ENCODE measurements at places on chromosomes 7 and 10.

- DNase-seq, result no peak
Observed at GRCh38 chr7:67542916-67543315, 546.3 kb downstream of the TYW1 start.

- no peak for DNase-seq
Observed at GRCh38 chr10:34420795-34421194, 394.3 kb downstream of the PARD3 start.

- no peak for DNase-seq
Observed at GRCh38 chr10:70593513-70593890, 9.0 kb downstream of the PRF1 start.

- no peak for DNase-seq
Observed at GRCh38 chr10:91864744-91865143, 44.5 kb downstream of the FGFBP3 start.

DNA sequence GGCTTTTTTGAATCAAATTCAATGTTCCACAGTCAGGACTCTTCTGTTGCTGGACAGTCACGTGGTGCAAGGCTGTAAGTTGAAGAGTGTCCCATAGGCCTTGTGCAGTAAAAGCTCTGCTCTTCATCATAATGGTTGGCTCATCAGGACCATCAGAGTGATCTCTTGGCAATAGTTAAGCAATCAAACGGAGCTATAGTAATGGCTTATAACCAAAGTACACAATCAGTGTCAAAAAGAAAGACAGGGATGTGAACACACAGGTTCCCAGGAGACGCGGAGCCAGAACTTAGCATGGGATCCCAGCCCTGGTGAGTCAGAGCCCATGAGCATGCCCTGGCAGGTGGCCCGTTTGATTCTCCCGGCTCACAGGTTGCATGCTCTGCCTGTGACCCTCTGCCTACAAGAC, 10.8 kb upstream of the GPNMB start:
- DNase-seq, result no peak

DNA sequence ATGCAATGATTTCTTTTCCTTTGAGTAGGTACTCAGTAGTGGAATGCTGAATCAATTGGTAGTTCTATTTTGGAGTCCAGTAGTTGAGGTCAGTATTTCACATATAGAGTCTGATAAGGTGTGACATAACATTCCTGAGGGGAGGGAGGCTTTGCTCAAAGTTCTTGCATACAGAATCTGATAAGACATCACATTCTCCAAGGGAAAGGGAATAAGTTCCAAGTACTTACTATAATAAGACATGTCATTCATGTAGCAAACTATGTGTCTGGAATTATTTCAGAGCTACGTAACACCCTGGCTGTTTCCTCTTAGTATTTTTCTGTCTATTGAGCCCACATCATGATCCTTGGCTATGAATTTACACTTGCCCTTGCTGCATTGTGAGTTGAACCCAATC, 74.3 kb upstream of the POM121L12 start:
- DNase-seq, result no peak

GRCh38 chr10:4453276-4453675, 372.7 kb upstream of the AKR1E2 start:
- DNase-seq, result no peak

- DNase-seq, result no peak
Observed at GRCh38 chr10:79552143-79552542, 8.1 kb downstream of the SFTPA2 start.

DNA sequence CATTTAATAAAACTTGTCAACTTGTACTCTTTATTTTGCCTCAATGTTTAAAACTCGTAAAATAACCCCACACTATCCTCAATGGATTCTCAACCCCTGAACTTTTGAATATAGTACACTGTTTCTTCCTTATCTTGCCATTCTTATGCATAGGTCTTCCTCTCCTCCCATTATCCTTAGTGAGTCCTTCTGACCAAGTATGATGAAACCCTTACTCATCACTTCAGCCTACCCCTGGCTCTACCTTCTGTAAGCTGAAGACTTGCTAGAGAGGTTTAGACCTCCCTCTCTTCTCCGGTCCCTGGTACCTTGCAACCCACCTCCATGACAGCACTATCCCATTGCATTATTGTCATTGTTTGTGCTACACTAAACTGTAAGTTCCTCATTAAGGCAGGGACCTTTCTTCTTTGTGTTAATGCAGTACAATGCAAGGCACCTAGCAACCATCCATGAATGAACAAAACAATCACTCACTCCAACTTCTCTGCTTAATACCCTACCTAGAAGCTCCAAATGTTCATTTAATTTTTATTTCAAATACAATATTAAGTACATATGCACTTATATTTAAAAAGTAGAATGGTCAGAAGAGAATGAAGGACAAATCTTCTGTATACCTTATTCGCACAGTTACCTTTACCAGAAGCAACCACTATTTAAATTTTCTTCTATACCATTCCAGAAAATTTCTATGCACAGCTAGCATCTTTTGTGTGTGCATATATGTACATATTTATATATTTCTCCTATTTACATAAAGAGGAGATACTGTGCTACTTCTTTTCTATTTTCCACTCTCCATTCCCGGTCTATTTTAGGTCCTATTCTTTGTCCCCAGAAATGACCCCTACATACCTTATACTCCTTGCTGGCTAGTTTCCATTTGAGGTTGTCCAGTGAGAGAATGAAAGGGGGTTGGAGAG, 77.5 kb downstream of the SLC16A9 start:
- no peak for DNase-seq

DNA sequence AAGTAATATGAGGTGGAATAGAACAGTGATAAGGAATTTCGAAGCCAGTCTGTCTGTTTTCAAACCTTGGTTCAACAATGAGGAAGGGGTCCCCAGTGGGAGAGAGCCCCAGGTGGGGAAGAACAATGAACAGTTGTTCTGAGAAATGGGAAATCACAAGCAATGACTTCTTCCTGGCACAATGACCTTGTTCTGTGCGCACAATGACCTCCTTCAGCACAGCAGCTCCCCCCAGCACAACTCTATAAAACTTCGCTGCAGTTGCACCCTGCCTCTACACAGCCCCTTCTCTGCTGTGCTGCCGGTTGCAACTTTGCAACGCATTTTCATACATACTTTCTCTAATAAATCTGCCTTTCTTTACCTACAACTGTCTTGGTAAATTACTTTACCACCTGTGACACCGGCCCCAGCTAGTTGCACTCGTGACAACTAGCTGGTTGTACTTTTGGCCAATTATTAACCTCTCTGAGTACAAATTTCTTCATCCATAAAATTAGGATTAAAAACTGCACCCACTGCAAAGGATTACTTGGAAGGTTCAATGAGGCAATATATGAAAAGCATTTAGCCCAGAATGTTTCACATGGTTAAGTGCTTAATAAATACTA, 40.5 kb downstream of the ASB4 start:
- DNase-seq, result no peak

DNA sequence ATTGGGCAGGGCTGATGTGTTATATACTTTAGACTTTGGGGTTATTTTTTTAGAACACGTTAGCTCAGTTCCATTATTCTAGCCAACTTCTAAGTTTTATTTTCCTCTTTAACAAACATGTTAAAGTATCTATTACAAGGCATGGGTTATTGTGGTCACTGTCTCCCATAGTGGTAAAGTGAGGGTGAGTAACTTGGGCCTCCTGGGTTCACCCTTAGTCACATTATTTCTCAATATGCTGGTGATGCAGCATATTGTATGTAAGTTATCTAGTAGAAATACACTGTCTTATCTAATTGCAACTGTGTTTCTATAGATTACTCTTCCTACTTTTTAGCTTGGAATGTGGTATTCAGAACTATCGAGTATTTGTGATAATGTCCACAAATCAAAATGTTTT, 65.9 kb downstream of the BBS9 start:
- DNase-seq, result no peak

DNA sequence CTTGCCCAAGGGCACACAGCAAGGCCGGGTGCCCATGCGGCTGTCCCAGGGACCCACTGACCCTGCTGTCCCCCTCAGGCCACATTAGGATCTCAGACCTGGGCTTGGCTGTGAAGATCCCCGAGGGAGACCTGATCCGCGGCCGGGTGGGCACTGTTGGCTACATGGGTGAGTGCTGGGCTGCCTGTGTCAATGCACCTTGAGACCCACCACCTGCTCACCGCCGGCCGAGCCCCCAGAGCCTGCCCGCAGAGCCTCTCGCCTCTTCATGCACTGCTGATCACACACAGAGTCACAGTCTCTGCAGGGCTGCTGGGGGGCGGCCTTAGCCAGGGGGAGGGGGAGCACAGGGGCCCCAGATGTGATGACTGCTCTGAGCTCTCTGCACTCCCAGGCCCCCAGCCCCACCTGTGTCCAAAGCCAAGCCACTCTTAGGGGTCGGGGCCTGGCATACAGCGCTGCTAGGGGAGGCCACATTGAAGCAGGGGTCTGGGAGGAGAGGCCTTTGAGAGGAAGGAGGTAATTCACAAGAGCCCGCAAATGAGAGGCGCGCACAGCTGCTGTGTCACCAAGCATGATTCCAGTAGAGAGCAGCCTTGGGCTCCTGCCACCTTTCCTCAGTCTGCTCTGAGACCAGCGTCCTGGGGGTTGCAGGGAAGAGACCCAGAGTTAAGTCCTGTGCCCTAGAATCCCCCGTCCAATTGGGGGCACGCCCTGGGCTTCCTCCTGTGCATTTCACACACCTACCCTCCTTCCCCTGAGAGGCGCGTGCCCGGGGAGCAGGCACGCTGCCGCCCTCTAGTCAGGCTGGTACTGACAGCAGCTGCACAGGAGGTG, 100.4 kb downstream of the RGS10 start:
- peak; percentile 53 for DNase-seq

DNA sequence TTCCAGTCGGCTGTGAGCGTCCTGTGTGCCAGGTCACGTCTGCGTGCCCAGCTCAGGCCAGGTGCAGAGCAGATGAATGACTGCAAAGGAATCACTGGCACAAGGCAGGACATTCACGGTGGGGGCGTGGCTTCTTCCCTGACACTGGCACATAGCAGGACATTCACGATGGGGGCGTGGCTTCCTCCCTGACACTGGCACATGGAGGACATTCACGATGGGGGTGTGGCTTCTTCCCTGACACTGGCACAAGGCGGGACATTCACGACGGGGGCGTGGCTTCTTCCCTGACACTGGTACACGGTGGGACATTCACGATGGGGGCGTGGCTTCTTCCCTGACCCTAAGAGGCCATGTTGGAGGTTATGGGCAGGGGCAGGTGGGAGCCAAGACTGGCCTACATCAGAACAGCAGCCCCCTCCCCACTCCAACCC, 64.3 kb downstream of the MYL10 start:
- peak; percentile 80 for DNase-seq

- no peak for DNase-seq
Observed at GRCh38 chr7:67690700-67691099, 694.1 kb downstream of the TYW1 start.

DNA sequence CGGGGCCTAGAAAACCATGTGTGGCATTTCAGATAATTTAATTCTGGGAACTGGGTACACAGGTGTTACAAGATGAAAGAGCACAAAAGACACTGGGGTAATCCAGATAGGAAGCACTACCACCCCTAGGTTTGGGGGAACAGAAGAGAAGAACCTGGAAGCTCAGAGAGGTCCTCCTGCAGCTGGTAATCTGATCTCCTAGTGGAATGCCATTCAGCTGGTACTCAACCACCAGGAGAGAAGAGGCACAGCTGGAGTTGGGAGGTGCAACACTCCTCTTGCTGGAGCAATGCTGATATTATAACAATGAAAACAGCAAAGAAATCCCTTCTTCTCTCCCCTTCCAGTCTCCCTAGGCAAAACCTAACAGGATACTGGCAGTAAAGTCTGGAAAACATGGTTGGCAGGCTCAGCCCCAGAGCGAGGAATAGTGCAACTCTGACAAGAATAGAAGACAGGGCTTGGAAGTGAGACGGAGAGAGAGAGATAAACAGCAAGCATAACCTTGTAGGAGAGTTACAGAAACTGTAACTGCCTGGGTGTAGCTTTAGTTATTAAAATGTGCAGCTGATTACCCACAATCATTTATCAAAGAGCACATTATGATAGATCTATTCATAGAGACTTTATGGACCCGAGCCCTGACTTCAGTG, 35.0 kb downstream of the NRF1 start:
- peak; percentile 61 for DNase-seq

- no peak for DNase-seq
Observed at GRCh38 chr10:119278126-119278709, 70.8 kb downstream of the GRK5 start.

DNA sequence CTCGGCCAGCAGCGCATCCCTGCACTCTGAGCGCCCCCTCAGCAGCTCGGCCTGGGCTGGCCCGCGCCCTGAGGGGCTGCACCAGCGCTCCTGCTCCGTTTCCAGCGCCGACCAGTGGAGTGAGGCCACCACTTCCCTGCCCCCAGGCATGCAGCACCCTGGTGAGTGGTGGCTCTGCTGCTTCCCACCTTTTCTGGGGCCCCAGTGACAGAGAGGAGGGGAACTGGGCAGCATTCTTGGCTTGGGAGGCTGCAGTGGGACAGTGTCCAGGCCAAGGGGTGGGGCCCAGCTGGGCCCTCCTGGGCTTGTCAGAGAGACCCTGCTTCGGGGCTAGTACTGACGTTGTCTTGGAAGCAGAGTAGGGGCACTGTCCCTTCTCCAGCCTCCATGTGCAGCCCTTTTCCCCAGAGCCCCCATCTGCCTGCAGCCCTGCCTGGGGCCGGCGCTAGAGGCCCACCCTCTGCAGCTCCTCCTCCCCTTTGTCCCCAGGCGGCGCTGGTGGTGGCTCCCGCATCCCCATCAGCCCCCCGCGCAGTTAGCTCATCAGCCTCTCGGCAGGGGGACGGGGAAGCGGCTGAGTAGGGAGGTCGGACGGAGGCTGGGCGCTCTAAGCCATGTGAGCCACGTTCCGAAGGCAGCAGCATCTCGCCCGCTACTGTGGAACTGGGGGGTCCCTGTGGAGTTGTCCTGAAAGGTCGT, 29.2 kb downstream of the GBX1 start:
- DNase-seq, result peak; percentile 79

GRCh38 chr7:139494835-139495579, 11.5 kb upstream of the KLRG2 start:
- peak; percentile 41 for DNase-seq

- no peak for DNase-seq
Observed at GRCh38 chr10:123720536-123720935, 54.4 kb downstream of the GPR26 start.

GRCh38 chr7:22138886-22139285, 193.2 kb upstream of the CDCA7L start:
- DNase-seq, result peak; percentile 70

DNA sequence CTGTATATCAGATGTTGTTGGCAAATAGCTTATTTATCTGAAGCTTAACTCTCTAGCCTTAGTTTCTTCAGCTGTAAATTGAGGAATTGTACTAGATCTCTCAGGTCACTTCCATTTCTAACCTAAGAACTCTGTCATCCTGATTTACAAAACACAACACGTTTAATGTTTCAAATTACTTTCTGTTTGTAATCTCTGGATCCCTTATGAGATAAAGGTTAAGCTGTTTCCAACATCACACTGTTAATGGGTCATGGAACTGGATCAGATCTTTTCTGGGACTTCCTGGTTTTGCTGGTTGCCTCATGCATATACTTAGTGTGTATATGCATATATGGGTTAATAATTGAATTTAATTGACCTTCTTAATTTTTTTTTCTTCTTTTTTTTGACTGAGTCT, 9.9 kb downstream of the SAMD8 start:
- no peak for DNase-seq

All from neural progenitor cell (in vitro differentiated cells).